Placental epithelial cell (primary cell): ENCODE measurements at places on chromosomes 11 and 22. TPM values are rescaled to one million over a fixed set of nuclear protein-coding genes. Genes with fewer than 3 reads are reported as not detected.

CRYBB2 gene
- total RNA-seq: 0.22 TPM in 1 of 2 replicates, not detected in the other

MDK gene
- total RNA-seq: 76.0 and 349 TPM in 2 replicates

OR10A3 gene
- total RNA-seq: 0.43 TPM in 1 of 2 replicates, not detected in the other

OR51I1 gene
- total RNA-seq: not detected in 2 replicates

MAML2 gene
- total RNA-seq: 23.2 and 30.7 TPM in 2 replicates

FAM227A gene
- total RNA-seq: 1.2 and 3.1 TPM in 2 replicates

ACRV1 gene
- not detected in 2 replicates for total RNA-seq

NEFH gene
- total RNA-seq: 0.39 and 0.43 TPM in 2 replicates

SLC43A1 gene
- total RNA-seq: 1.2 and 1.6 TPM in 2 replicates

PNPLA5 gene
- total RNA-seq: not detected in 2 replicates

APOBEC3C gene
- total RNA-seq: 16.9 TPM in 2 replicates

NDUFS8 gene
- total RNA-seq: 67.1 and 114 TPM in 2 replicates

DGAT2 gene
- 0.22 and 0.39 TPM in 2 replicates for total RNA-seq

POU2AF3 gene
- not detected in 2 replicates for total RNA-seq

SLC7A4 gene
- total RNA-seq: not detected in 2 replicates

SCGB1A1 gene
- total RNA-seq: not detected in 2 replicates

NPAS4 gene
- not detected in 2 replicates for total RNA-seq

MMP1 gene
- total RNA-seq: 0.39 and 0.43 TPM in 2 replicates

RIMBP3C gene
- total RNA-seq: 0.79 and 0.87 TPM in 2 replicates

MRGPRX3 gene
- not detected in 2 replicates for total RNA-seq

APOL3 gene
- total RNA-seq: under 0.01 TPM in 1 of 2 replicates, not detected in the other

PVALB gene
- total RNA-seq: not detected in 2 replicates

CALCB gene
- total RNA-seq: 0.76 and 3.1 TPM in 2 replicates

MRGPRE gene
- 0.87 TPM in 1 of 2 replicates, not detected in the other for total RNA-seq

C22orf31 gene
- total RNA-seq: 0.39 TPM in 1 of 2 replicates, not detected in the other

PGA5 gene
- not detected in 2 replicates for total RNA-seq

MUC5AC gene
- total RNA-seq: under 0.01 TPM in 1 of 2 replicates, not detected in the other

NXPE1 gene
- total RNA-seq: not detected in 2 replicates

ANO1 gene
- 36.7 and 39.7 TPM in 2 replicates for total RNA-seq

CHST1 gene
- total RNA-seq: not detected in 2 replicates

SNX32 gene
- total RNA-seq: 1.1 and 5.5 TPM in 2 replicates

OR51B5 gene
- 0.22 TPM in 1 of 2 replicates, not detected in the other for total RNA-seq

SLC6A5 gene
- total RNA-seq: not detected in 2 replicates

MOV10L1 gene
- total RNA-seq: 0.11 and 0.39 TPM in 2 replicates

MMP10 gene
- total RNA-seq: 0.39 and 2.6 TPM in 2 replicates
